ENCODE measurements at places on chromosomes 13 and 19. TPM values are rescaled to one million over a fixed set of nuclear protein-coding genes. Genes with fewer than 3 reads are reported as not detected.

The ZNF562 gene
- 43.7 TPM for total RNA-seq

The ZGLP1 gene
- 1.8 TPM for total RNA-seq

The CEACAM8 gene
- total RNA-seq, result not detected

The RAP2A gene
- total RNA-seq, result 32.9 TPM

The OLFM2 gene
- 152 TPM for total RNA-seq

The ZNF230 gene
- 3.7 TPM for total RNA-seq

The C2CD4C gene
- total RNA-seq, result 0.12 TPM

The GJB2 gene
- total RNA-seq, result 0.12 TPM

The DNAAF3 gene
- total RNA-seq, result 0.24 TPM

The CPB2 gene
- not detected for total RNA-seq

The ZNF98 gene
- not detected for total RNA-seq

The SYCN gene
- total RNA-seq, result not detected

The FAM216B gene
- not detected for total RNA-seq

The FOXA3 gene
- not detected for total RNA-seq

The MAP4K1 gene
- not detected for total RNA-seq

The GDF15 gene
- total RNA-seq, result 4.9 TPM

The C3 gene
- total RNA-seq, result 0.97 TPM

The CDADC1 gene
- total RNA-seq, result 2.4 TPM

The LILRA5 gene
- not detected for total RNA-seq

The SBSN gene
- total RNA-seq, result 0.65 TPM

The HNRNPM gene
- total RNA-seq, result 37.2 TPM

The NXNL1 gene
- not detected for total RNA-seq

The ZNF470 gene
- 6.0 TPM for total RNA-seq

The OR7A5 gene
- total RNA-seq, result not detected

The IGFL3 gene
- total RNA-seq, result 0.49 TPM
